ENCODE measurements at places on chromosomes 1 and 21.

- DNase-seq: no peak
These were observed 79.0 kb upstream of the HMGB4 start for GRCh38 chr1:33784876-33785275.

- DNase-seq: peak; percentile 15
These were observed 157.2 kb downstream of the DENND1B start for GRCh38 chr1:197618061-197618460.

DNA sequence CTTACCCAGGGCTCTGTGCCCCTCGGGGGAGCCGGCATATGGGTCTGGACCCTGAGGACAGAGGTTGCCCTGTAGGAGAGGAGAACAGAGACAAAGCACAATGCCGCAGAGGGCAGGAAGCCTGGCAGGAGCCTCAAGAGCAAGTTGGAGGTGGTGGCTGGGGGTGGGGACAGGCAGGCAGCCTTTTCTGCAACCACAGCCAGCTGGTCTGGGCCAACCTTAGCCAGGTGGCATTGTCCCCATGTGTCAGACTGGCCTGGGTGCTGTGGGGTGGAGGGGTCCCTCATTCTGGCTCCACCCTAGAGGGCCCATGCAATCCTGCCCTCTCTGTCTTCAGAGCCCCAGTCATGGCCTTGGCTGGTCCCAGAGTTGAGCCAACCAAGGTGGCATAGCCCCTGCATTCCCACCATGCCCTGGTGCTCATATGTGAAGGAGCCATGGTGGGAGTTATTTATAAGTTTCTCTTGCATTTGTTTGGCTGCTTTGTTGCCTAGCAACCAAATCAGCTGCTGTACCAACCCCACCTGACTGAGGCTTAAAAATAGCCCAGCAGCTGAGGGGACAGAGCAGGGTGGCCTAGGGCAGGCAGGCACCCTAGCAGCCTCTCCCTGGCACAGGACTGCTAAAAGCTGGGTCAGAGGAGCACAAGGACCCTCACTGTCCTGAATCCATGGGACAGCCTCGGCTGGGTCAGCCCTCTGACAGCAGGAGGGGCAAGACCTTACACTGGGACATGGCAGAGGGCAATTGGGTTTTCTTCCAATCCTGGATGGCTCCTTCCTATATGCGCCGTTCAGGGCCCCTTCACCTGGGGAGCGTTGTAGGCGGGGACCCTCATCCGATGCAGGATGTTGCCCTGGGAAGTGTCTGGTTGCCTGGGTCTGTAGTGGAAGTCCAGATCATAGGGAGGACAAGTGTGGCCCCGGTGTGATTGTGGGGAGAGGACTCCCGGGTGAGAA is 19.5 kb downstream of the MAP7D1 start:
- DNase-seq: peak; percentile 53

DNA sequence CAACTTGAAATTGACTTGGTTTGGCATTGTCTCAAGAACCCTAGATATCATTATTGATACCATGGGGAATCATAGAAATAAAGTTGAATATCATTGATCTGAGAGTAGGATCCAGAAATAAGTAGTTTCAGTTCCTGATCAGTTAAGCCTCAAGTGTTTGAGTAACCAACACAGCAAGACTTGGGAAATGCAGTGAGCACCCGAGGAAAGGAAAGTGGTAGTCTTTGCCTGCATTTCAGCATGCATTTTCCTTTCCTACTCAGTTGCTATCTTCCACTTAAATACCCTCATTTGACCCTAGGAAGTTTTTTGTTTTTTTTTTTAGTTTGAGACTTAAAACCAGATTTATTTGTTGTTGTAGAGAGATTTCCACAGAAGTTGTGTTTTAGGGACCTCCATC is 18.9 kb downstream of the CLEC20A start:
- DNase-seq: no peak

DNA sequence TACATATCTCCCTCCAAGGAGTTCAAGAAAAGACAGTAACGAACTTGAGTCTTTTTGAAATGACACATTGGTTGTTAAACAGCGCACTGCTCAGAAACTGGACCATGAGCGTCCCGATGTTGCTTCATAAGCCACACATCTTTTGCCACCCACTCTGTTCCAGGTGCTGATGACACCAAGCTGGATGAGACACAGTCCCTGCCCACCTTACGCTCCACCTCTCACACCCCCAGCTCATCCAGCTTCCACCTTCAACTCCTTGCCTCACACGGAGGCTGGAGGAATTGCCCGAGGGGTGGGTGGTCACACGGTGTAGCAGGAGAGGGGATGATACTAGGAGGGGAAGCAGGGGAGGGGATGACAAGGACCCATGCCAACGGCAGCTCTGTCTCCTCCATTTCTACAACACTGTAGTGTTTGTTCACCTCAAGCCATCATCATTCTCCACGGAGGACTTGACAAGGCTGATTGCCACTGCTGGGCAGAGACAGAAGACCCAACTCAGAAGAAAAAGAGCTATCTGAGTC is 148.5 kb upstream of the TNR start:
- DNase-seq: no peak

DNA sequence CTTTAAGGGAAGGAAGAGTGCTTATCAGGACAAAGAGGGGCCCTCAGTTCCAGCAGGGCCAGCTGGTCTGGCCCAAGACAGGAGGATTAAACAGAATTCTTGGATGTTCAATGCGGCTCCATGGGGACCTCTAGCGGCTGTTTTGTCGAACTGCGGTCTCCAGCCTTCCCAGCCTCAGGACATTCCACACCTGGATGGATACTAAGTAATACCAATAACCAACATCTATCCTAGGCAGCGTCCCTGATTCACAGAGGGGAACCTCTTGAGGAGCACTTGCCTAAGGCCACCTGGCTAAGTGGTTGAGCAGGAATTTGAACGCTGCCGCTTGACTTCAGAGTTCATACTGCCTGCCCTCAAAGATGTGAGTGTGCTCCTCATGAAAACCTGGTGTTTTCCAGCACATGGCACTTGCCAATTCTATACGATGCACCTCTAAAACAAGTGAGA is 15.5 kb upstream of the CD247 start:
- DNase-seq: no peak

- DNase-seq: no peak
These were observed 25.4 kb upstream of the WDR26 start for GRCh38 chr1:224459966-224460365.

- no peak for DNase-seq
These were observed at the start of gene COL6A2 for GRCh38 chr21:46097336-46098293. COL6A2 (plus strand) TSS chr21:46098112.

DNA sequence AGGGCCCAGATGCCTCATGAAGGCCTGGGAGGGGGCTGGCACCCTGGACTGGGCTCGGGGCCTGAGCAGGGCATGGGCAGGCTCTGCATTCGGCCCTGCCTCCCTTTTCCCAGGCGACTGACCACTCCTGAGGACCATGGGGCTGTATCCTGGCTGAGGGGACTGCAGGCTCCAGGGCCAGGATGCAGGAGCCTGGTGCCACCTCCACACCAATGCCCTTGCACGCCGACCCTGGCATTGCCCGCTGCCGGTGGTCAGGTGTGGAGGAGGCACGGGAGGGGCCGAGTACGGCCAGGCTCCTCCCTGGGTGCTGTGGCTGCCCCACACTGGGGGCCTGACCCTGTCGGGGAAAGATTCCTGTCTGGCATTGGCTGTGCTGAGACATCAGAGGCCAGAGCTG is 128.9 kb downstream of the SIK1 start:
- DNase-seq: no peak

- DNase-seq: no peak
These were observed 24.7 kb downstream of the TENT5C start for GRCh38 chr1:117630423-117630998.

DNA sequence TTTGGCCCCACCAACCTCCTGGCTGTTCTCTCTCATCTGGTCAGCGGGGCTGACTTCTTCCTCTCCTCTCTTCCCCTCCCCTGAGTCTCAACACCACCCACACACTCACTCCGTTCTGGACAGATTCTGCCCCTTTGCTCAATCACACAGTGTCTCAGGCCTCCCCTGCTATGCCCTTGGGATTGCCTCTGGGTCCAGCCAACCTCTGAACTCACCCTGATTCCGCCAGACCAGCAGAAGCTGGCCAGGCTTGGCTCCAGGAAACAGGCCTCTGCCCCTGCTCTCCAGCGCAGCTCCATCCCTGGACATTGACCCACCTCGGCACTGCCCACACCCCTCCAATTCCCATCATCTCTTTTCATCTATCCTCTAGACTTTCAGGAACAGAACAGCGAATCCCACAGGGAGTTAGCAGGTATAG is 22.1 kb downstream of the AHDC1 start:
- DNase-seq: no peak

DNA sequence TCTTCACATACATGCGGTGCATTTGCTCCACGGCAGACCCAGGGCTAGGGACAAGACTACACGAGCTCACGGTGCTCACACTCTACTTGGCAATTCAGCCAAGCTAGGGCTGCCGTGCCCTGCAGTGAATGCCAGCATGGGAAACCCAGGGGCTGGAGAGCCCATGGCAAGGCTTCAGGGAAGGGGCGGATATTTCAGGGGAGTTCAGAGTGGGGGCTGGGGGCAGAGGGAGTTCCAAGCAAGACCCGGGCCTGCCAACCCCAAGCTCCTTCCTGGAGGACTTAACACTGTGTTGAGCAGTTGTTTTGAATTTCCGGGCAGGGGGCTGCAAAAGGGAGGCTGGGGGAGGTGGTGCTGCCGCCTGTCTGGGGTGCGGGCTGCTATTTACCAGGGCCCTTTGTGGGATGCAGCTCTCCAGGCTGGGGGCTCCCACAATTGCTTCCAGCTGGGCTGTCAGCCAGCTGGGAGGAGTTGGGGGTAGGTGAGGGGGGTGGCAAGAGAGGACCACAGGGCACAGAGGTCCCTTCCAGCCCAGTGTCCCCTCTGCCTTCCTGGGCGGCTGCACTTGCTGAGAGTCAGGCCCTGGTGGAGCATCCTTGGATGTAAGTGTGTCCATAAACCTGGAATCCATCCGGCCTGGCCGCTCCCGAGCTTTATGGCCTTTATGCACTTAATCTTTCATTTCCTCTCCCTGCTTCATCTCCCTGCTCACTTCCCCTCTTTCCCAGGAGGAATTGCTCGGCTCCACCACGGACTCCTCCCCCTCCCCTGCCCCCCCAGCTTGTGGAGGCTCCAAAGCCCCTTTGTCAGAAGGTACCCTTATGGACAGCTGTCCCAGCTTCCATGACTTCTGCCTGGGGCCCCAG is 55.8 kb upstream of the SSBP3 start:
- no peak for DNase-seq

- DNase-seq: no peak
These were observed 4.6 kb downstream of the NTRK1 start for GRCh38 chr1:156865258-156865657.

- no peak for DNase-seq
These were observed 9.3 kb downstream of the RAB4A start for GRCh38 chr1:229280037-229280828.
